ENCODE measurements at places on chromosomes 16 and 17.

GRCh38 chr17:29289852-29290251, 4.1 kb downstream of the NUFIP2 start:
- H3K36me3 ChIP-seq: peaks cover 42% of the 10 kb centered on the region
- no peak overlapping the region for H3K27ac ChIP-seq
- no peaks in the 10 kb centered on the region for H3K27me3 ChIP-seq
- DNase-seq: no peak
- H3K4me3 ChIP-seq: peak overlapping the region; percentile 98

DNA sequence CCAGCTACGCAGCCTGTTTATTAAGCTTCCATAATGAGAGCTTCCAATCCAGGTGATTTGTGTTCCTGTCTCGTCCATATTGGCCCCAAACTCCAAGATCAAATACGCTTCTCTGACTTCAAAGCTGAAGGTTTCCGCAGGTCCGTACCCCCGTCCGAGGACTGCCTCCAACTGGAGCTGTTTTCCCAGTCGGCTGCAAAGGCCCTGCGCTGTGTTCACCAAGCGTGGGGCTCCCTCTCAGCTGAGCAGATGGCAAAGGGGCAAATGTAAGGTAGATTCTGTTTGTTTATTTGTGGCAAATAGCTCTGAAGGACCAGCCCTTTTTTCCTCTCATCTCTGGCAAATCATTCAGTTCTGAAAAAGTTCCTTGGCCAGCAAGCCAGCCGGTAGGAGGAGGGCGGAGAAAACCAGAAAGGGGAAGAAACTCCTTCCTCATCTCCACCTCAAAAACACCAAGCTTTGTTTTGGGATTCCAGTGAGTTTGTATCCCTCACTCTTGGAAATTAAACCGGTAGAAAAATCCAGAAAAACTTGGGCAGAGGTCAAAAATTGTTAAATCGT, 35.2 kb downstream of the NXN start:
- H3K4me1 ChIP-seq: no peaks in the 10 kb centered on the region
- peak; percentile 22 for DNase-seq
- peak overlapping the region; percentile 37 for H3K27ac ChIP-seq

DNA sequence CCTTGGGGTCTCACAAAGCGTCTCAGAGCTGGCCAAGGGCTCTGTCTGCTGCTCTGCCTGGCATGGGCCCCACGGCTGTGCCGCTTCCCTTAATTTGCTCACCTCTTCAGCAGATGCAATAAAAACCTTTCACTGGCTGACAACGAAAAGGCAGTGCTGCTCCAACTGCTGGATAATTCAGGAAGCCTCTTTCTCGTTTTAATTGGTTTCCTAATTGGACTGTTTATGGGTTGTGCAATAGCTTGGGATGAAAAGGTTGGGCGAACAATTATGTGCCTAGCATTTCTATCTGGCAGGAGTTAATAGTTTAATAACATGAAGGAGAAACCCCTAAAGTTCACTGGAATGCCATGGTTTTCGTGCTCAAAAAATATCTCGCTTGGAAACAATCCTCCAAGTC, 234.1 kb upstream of the IRX5 start:
- no peaks in the 10 kb centered on the region for H3K27me3 ChIP-seq
- DNase-seq: no peak
- no peaks in the 10 kb centered on the region for H3K36me3 ChIP-seq

GRCh38 chr17:29390851-29391631, 878 bp downstream of the TAOK1 start:
- peaks cover 44% of the 10 kb centered on the region for H3K4me1 ChIP-seq
- H3K36me3 ChIP-seq: no peaks in the 10 kb centered on the region
- DNase-seq: peak; percentile 55
- H3K27me3 ChIP-seq: no peaks in the 10 kb centered on the region
- peak overlapping the region; percentile 99 for H3K27ac ChIP-seq

- no peaks in the 10 kb centered on the region for H3K27me3 ChIP-seq
- peaks cover 11% of the 10 kb centered on the region for H3K36me3 ChIP-seq
- DNase-seq: no peak
- no peak overlapping the region for H3K4me3 ChIP-seq
- H3K4me1 ChIP-seq: no peaks in the 10 kb centered on the region
Observed at GRCh38 chr16:80993307-80993706, 13.4 kb downstream of the CMC2 start.

- DNase-seq: no peak
- no peak overlapping the region for H3K4me3 ChIP-seq
- no peak overlapping the region for H3K27ac ChIP-seq
- H3K36me3 ChIP-seq: no peaks in the 10 kb centered on the region
- no peaks in the 10 kb centered on the region for H3K4me1 ChIP-seq
Observed at GRCh38 chr16:65959983-65960382, 406.5 kb upstream of the CDH5 start.

GRCh38 chr16:89352091-89352681, 134.7 kb downstream of the ZNF778 start:
- H3K4me3 ChIP-seq: no peak overlapping the region
- peaks cover 56% of the 10 kb centered on the region for H3K4me1 ChIP-seq
- no peaks in the 10 kb centered on the region for H3K36me3 ChIP-seq
- DNase-seq: no peak

GRCh38 chr16:24972608-24973220, 42.5 kb downstream of the ARHGAP17 start:
- H3K4me1 ChIP-seq: peaks cover 31% of the 10 kb centered on the region
- no peak overlapping the region for H3K27ac ChIP-seq
- no peak overlapping the region for H3K4me3 ChIP-seq
- H3K27me3 ChIP-seq: no peaks in the 10 kb centered on the region
- no peak for DNase-seq

DNA sequence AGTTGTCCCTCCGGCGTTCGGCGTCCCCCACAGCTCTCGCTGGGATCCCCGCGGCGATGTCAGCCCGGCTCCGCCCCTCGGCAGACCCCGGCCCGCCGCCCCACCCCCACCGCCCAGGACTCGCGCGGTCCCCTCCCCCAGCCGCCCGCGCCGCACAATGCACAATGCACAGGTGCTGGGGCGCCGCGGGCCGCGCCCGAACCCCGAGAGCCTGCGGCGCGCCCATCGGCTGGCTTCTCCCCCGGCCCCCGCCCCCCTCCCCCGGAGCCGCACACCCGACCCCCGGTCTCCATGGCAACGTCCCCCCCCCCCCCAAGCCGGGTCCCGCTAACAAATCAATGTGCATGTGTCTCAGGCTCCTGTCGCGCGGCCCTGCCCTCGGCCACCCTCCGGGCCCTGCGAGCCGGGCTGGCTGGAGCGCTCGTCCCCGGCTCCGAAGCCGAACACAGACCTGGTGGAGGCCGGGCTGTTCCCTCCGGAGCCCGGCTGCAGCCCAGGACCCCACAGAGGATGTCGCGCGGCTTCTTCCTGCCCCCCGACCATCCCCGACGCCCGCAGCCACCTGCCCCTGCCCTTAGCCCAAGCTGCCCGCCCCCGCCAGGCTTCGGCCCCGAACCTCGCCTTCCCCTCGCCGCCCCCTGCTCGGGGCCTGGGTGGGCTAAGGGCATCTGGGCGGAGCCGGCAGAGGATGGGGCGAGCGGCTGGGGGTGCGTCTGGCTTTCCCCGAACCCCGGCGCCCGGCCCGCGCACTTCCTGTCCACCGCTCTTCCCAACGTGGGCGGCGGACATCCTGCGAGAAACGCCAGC, 818 bp upstream of the CBX8 start:
- H3K27me3 ChIP-seq: peaks cover 63% of the 10 kb centered on the region
- H3K36me3 ChIP-seq: no peaks in the 10 kb centered on the region
- peak overlapping the region; percentile 79 for H3K4me3 ChIP-seq
- DNase-seq: peak; percentile 40

DNA sequence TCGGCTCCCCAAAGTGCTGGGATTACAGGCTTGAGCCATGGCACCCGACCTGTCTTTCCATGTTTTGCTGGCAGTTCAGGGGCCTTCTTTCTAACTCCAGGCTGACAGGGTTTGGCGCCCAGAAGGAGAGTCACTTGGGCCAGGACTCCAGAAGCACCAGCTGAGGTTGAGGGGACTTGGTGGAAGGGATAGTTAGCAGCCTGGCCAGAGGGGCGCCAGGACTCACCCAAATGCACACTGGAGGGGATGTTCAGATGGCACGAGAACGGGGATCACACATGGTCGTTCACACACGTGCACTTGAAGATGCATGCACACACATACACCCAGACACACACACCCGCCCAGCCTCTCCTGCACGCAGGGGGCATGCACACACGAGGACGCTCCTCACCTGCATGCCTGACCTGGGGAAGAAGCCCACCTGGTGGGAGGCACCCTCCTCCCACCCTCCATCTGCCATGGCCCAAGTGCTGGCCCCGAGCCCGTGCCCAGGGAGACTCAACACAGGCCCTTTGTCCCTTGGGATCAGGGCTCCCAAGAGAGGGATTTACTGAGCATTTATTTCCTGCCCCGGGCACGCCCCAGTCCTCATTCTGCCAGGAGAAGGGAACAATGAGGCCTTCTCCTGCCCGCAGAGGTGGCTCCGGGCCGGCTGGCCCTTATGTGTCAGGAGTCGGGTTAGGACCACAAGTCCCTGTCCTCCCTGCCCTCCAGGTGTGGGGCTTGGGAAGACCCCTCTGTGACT, 2.3 kb upstream of the PRSS21 start:
- H3K27ac ChIP-seq: no peak overlapping the region
- DNase-seq: no peak
- H3K27me3 ChIP-seq: no peaks in the 10 kb centered on the region
- no peaks in the 10 kb centered on the region for H3K36me3 ChIP-seq
- no peak overlapping the region for H3K4me3 ChIP-seq
- H3K4me1 ChIP-seq: peaks cover 6% of the 10 kb centered on the region

DNA sequence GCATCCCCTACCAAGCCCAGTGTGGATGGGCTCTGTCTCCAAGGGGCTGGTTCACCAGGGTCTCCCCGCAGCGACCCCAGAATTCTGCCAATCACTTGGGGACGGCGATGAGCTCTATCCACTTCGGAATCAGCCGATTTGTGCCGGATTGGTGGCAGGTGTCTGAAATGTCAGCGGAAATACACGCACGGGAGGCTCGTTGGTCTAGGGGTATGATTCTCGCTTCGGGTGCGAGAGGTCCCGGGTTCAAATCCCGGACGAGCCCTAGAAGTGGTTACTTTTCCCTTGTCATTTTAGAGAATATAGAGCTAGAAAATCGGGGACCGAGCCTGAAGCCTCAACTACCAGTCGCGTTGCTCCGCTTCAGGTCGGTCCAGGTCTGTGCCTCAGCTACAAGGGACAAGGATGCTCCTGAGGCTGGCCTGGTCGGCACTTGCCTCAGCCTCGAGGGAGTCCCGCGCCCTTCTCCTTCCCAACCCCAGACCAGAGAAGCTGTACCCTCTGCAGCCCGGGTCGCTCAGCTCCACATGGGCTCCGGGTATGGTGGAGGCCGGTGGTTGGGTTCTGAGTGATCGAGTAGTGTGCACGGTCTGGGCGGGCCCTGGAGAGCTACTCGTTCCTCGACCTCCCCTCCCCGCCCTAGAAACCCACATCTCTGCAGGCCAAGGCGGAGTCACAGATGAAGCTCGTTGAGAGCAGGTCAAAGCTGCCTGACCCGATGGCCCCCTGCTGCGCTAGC, 16.0 kb upstream of the OR1F1 start:
- no peak for DNase-seq
- H3K4me3 ChIP-seq: no peak overlapping the region
- peaks cover 16% of the 10 kb centered on the region for H3K4me1 ChIP-seq

DNA sequence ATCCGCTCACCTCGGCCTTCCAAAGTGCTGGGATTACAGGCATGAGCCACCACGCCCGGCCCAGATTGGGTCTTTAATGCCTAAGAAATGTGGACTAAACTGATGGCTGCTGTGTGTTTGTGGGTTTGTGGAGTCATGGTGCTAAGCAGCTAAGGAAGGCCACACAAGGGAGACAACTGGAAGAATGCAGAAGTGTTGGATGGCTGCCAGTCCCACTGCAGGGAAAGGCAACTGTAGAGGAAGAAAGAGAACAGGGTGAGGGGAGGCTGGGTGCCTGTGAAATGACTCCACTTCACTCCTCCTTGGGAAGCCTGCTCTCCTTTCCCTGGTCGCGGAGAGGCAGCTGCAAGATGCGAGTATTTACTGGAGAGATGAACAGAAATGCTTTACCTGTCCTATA, 23.5 kb upstream of the SIAH1 start:
- H3K27me3 ChIP-seq: no peaks in the 10 kb centered on the region
- no peak for DNase-seq
- H3K4me3 ChIP-seq: no peak overlapping the region
- H3K36me3 ChIP-seq: no peaks in the 10 kb centered on the region
- no peaks in the 10 kb centered on the region for H3K4me1 ChIP-seq

GRCh38 chr16:58465817-58466216, 34.1 kb upstream of the NDRG4 start:
- H3K27ac ChIP-seq: no peak overlapping the region
- H3K4me1 ChIP-seq: no peaks in the 10 kb centered on the region
- no peaks in the 10 kb centered on the region for H3K27me3 ChIP-seq
- DNase-seq: no peak
- H3K4me3 ChIP-seq: no peak overlapping the region

DNA sequence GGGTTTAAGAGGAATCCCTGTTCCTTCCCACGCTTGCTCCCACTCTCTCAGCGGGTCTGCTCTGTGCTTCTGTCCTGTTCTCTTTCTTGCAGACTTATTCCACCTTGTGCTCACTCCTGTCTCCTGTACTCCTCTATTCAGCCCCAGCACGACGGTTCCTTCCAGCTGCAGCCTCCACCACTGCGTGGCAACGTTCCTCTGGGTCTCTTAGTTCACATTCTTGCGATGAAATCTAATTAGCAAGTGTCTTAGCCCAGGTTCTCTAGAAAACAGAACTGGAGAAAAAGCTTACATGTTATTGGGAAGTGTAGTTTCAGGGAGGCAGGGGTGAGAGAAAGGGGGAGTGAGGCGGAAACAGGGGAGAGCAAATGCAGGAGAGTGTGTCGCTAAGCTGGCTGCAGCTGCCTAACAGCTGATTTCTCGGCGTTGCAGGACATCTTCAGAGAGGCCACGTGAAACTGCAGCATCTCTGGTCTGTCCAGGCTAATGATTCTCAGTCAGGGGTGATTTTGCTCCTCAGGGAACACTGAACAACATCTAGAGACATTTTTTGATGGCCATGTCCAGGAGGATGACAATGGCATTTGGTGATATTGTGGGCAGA, 213.2 kb upstream of the NLRP1 start:
- DNase-seq: no peak
- no peak overlapping the region for H3K4me3 ChIP-seq
- no peaks in the 10 kb centered on the region for H3K36me3 ChIP-seq
- H3K4me1 ChIP-seq: no peaks in the 10 kb centered on the region
- peaks cover 4% of the 10 kb centered on the region for H3K27me3 ChIP-seq
- H3K27ac ChIP-seq: no peak overlapping the region

DNA sequence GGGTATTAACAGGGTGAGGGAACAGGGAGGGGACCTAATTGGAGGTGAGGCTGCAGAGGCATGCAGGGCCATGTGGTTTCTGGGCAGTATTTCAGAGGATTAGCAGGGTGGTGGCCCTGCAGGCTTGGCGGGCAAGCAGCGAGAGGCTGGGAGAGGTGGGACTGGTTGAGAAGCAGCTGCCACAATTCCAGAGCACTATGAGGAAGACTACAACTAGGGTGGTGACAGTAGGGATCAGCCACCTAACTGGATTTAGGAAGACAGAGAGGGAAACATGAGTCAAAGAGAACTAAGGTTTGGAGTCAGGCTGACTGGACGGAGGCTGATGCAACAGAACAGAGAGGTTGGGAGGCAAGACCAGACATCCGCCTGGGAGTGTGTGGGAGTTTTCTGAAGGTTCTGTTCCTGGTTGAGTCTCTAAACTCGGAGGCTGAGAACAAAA, 12.3 kb downstream of the ALOXE3 start:
- peaks cover 5% of the 10 kb centered on the region for H3K27me3 ChIP-seq
- no peaks in the 10 kb centered on the region for H3K36me3 ChIP-seq
- DNase-seq: no peak
